ENCODE measurements at places on chromosomes 16 and 17.
A peak's percentile ranks its signal among the peaks of the same experiment; 100 is the strongest.

DNA sequence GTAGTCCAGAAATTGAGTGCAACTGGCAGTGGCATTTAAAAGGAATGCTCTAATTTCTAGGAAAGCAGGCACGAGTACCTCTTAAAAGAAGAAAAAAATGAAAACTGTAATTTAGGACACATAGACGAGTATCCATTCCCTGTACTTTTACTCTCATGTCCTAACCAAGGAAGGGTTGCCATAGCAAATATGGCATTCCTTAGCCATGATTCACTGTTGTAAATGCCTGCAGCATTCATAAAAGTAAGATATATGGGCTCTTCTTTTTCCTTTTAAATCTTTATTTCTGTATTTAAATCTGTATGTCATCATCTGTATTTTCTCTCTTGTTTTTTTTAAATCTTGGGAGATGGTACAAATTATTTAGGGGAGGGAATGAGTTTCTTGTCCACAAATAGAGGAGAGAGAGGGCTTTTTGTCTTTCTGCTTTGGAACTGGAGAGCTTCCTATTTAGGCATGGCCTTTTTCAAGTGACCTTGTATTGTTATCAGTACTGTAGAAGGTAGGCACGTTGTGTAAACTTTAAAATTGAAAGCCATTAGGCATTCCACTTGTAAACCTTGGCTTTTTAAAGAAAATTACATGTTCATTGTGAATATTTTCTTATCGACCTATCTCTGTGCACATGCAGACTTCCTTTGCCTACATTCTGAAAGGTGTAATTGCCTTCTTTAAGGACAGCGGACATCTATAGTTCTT is 50.0 kb downstream of the TENT4B start:
- DNase-seq: peak; percentile 91

GRCh38 chr16:31400191-31400590 is 7.1 kb downstream of the ITGAD start:
- no peak for DNase-seq

GRCh38 chr17:48489781-48490180 is 41.0 kb downstream of the HOXB1 start:
- DNase-seq: no peak

GRCh38 chr17:20191056-20191455 is 181.9 kb downstream of the SPECC1 start:
- peak; percentile 96 for DNase-seq

DNA sequence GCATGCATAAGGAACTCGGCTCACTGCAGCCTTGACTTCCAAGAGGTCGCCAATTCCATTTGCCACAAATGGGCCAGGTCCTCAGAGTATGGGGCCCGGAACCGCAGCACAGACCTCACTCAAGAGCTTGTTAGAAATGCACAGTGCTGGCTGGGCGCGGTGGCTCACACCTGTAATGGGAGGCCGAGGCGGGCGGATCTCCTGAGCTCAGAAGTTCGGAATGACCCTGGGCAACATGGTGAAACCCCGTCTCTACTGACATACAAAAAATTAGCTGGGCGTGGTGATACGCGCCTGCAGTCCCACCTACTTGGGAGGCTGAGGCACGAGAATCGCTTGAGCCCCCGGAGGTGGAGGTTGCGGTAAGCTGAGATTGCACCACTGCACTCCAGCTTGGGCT is 19.6 kb upstream of the N4BP1 start:
- DNase-seq: no peak

GRCh38 chr17:725746-726145 is 6.7 kb upstream of the TLCD3A start:
- no peak for DNase-seq

DNA sequence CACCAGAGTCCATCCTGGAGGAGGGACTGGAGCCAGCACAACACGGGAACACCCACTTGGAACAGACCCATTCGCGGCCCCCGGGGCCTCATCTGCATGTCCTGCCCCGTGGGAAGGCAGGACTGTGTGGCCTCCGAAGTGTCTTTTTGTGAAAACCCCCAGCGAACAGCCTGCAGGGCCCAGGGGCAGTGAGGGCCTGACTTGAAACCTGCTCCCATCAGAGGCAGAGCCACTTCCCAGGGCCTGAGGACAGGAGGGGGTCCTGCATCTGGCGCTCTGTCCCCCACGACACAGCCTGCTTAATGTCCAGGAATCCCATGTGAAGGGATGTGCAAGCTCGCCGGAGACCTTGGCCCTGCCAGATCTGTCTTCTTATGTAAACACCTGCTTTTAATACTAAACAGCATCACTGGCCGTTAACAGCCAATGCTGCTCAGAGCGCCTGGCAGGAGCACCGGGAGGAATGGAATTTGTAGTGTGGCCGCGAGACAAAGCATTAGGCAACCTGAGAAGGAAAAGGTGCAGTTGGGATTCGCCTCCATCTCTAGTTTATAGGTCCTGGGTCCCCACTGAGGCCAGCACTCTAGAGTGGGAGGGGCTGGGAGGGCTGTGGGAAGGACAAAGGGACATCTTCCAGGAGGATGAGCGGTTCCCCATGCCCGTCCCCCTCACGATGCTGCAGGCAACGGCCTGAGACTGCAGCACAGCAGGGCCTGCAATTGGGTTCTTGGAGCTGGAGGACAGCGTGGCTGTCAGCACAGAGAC is 9.6 kb upstream of the EVPL start:
- no peak for DNase-seq

GRCh38 chr17:8012996-8013640 is 10.7 kb downstream of the GUCY2D start:
- no peak for DNase-seq

DNA sequence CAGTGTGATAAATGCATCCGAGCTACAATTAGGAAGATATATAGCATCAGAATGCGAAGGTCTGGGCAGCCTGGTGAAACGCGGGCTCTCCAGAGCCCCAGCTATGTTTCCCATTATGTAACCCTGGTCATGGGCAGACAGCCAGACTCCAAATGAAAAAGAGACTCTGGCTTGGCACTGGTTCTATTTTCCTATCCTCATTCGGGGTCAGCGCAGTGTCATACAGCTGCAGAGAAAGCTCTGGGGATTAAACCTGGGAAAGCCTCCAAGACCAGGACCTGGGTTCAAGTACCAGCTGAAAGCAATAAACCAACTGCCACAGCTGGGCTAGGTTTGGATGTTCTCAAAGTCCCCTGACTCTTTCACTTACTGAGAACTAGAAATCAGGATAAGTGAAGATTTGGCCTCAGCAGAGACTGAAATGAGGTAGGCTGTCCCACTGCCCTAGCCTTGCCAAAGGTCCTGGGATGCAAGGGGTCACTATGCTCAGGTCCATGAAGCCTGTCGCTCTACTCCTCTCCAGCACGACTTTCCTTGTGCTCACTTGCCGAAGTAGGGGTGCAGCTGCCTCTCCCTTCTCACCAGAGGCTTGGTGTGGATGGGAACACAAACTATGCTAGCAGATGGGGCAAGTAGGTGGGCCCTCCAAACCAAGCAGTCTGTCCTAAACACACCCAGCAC is 123.8 kb downstream of the SMG6 start:
- peak; percentile 95 for DNase-seq

GRCh38 chr16:28924399-28924761 is 658 bp downstream of the RABEP2 start:
- no peak for DNase-seq

DNA sequence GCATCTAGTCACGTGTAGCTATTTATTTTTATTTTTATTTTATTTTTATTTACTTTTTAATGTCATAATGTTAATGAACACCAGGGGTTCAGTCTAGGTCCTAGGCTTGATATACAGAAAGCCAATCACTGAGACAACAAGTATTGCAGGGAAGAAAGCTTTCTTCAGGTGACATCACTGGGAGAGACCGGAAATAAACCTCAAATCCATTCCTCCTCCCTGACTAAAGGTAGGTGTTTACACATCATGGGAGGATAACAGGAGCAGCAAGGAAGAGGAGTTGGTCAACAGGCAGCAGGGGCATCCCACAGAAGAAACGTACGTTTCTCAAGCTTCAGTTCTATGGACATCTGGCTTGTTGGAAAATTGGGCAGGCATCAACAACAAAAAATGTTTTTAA is 9.5 kb upstream of the HEATR3 start:
- no peak for DNase-seq

DNA sequence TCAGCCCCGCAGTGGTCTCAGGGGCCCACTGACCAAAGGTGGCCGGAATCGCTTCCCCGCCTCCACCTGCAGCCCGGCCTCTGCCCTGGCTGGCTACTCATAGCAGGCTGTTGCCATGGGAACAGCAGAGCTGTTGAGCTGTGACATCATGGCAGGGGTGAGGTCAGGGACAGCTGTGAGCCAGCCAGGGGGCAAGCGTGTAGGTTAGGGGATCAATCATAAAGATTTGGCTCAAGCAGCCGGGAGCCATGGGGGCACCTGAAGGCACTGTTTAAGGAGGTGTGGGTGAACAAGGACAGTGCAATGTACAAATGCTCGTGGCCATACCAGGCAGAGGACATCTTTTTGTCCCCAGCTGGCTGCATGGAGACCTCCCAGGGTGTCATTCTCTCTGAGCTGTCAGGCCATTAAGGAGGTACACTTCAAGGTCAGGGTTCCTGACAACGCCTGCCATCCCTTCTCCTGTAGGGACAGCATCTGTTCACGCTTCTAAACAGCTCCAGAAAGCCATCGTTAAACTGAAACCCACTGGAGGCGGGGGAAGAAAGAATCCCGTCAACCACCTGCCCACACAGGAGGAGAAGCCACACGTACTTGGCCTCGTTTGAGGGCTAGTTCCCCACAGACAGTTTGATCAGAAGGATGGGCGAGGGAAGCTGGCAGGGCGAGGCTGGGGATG is at the start of gene CEP295NL:
CEP295NL (minus strand) TSS at position 101 of the 679 bp plus-strand sequence. CDS start 1,373 bp downstream, outside the sequence.
- DNase-seq: no peak

GRCh38 chr17:72143245-72143644 is 22.4 kb downstream of the SOX9 start:
- DNase-seq: no peak

GRCh38 chr17:34758718-34759117 is 179.3 kb downstream of the TMEM132E start:
- no peak for DNase-seq

Data from astrocyte (in vitro differentiated cells and primary cell).